Placental pericyte (primary cell): ENCODE measurements at places on chromosomes 7 and 10. TPM values are rescaled to one million over a fixed set of nuclear protein-coding genes. Genes with fewer than 3 reads are reported as not detected.

GPR15LG gene
- not detected in 2 replicates for total RNA-seq

BPGM gene
- total RNA-seq, result 28.2 and 68.1 TPM in 2 replicates

AUTS2 gene
- 0.66 and 1.4 TPM in 2 replicates for total RNA-seq

ZNF485 gene
- total RNA-seq, result 1.1 and 2.6 TPM in 2 replicates
